A375 (cell line): ENCODE measurements at places on chromosomes 7 and 10. TPM values are rescaled to one million over a fixed set of nuclear protein-coding genes. Genes with fewer than 3 reads are reported as not detected.

The CAV1 gene
- total RNA-seq, result 84.5 and 101 TPM in 2 replicates

The CABCOCO1 gene
- not detected in 2 replicates for total RNA-seq

The SEPHS1 gene
- 35.2 and 39.7 TPM in 2 replicates for total RNA-seq

The PI4K2A gene
- total RNA-seq, result 21.3 and 22.8 TPM in 2 replicates

The MDFIC gene
- 29.2 and 37.0 TPM in 2 replicates for total RNA-seq

The XPNPEP1 gene
- total RNA-seq, result 99.2 and 109 TPM in 2 replicates

The NPSR1 gene
- total RNA-seq, result not detected in 2 replicates

The FGL2 gene
- total RNA-seq, result not detected in 2 replicates

The CEP55 gene
- 62.9 and 67.8 TPM in 2 replicates for total RNA-seq

The C7orf57 gene
- 0.08 and 0.32 TPM in 2 replicates for total RNA-seq
